ENCODE measurements at places on chromosomes 2 and 18.

DNA sequence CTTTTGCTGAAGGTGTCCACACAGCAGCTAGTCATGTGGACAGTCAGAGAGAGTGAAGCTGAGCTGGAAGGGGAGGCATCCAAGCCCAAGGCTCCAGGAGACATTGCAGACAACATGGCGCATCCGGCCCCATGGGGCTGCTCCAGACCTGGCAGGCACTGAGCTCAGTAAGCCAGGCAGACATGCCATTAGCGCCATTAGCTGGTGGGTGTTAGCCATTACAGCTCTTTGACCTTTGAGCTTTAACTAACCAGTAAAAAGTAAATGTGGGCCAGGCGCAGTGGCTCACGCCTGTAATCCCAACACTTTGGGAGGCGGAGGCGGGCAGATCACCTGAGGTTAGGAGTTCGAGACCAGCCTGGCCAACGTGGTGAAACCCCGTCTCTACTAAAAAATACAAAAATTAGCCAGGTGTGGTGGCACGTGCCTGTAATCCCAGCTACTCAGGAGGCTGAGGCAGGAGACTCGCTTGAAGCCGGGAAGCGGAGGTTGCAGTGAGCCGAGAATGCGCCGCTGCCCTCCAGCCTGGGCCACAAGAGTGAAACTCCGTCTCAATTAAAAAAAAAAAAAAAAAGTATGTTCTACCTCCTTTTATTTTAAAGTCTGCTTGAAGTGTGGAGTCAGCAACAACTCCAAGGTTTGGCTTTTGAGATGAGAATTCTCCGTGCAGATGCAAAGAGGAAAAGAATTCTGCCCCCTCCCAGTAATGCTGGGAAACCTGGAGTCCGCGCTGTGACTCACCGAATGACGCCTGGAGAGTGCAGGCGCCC is 69.4 kb downstream of the TWSG1 start:
- DNase-seq, result no peak

- no peak for DNase-seq
Observed at GRCh38 chr2:120978359-120979050, 242.8 kb downstream of the GLI2 start.

- no peak for DNase-seq
Observed at GRCh38 chr2:44362207-44363015, 664 bp downstream of the CAMKMT start.

GRCh38 chr2:61948661-61949457 is 43.4 kb downstream of the COMMD1 start:
- no peak for DNase-seq

DNA sequence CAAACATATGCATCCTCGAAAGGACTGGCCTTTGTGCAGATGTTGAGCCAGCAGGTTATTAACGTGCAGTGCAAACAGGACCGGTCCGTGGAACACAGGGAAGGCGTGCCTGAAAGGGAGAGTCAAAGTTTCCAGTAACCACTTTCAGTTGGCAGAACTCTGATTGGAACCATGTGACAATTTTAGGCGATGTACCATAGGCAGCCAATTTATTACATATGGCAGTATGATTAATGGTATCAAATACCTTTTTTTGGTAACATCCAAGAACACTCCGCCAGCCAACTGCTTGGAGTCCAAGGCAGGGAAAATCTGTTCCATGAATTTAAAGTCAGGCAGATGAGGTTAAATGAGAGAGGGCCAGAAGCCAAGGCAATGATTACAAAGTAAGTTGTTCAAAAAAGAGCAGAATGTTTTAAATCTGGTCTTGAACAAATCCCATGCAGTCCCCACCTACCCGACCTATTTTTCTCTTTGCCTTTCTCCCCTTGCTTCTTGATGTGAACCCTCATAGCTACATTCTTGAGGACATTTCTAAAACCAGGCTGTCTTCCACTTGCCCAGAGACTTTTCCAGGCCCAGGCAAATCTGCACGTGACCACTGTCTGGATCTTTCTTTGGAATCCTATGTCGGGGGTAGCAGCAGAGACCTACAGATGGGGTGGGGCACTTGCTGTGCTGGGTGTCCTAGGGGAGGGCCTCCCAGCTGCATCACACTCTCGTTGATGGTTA is 351.7 kb downstream of the HRH4 start:
- DNase-seq, result peak; percentile 68

DNA sequence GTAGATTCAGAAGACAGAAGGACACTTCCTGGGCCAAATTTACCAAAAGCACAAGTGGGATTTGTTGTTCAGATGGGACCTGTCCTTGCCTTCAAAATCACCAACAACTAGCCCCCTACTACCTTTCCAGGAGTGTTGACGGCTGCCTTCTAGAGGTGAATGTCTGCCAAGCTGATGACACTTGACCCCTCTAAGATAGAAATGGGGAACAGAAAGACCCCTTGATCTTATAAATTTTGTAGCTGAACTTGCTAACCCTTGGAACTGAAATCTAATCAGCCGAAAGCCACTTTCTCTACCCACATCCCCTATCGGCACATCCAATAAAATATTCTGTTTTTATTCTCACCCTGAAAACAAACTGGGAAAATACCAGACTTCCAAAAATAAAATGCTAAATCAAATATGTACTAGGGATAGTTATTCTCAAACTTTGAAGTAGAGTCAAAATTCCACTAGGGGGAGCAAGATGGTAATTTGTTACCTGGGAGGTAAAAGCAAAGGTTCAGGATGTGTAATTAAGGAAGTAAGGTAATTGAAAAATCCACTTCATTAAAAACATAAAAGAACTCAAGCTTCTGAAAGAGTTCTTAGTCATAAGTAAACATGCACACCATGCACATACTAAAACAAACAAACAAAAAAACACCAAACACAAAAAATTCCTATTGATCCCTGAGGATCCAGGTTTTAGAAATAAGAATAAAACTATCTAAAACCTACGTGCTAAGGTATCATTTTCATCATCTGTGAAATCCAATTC is 119.2 kb downstream of the ANKRD44 start:
- DNase-seq, result no peak

- DNase-seq, result no peak
Observed at GRCh38 chr2:8144785-8145184, 537.1 kb upstream of the ID2 start.

GRCh38 chr18:67381608-67382150 is 134.8 kb downstream of the DSEL start:
- DNase-seq, result no peak

GRCh38 chr18:46243673-46244072 is 139.5 kb downstream of the HAUS1 start:
- DNase-seq, result no peak

Data from NCI-H446 (cell line).